Fibroblast of skin of left quadriceps (primary cell): ENCODE measurements at places on chromosomes 13 and 19.

DNA sequence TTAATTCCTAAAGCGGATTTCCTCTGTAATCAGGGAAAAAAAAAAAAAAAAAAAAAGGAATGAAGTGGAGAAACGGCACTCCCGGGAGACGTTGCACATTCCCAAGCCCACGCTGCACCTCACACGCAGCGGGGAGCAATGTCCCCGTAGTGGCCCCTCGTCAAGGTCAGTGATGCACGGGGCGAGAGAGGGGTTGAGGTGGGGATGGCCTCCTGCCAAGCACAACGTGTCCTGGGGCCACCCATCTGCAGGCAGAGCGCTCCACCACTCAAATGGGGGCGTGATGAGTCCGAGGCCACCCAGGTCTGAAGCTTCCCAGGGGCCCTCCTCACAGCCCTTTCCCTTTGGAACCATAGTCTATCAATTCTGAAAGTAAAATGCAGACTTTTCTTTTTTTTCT is 15.1 kb downstream of the PLK5 start:
- no peak for DNase-seq

- no peak for DNase-seq
Observed at GRCh38 chr19:57546513-57546912, 13.2 kb downstream of the ZNF550 start.

GRCh38 chr19:4108767-4109625 is 14.9 kb downstream of the MAP2K2 start:
- no peak for DNase-seq

- no peak for DNase-seq
Observed at GRCh38 chr19:4748589-4748988, 24.9 kb upstream of the DPP9 start.

DNA sequence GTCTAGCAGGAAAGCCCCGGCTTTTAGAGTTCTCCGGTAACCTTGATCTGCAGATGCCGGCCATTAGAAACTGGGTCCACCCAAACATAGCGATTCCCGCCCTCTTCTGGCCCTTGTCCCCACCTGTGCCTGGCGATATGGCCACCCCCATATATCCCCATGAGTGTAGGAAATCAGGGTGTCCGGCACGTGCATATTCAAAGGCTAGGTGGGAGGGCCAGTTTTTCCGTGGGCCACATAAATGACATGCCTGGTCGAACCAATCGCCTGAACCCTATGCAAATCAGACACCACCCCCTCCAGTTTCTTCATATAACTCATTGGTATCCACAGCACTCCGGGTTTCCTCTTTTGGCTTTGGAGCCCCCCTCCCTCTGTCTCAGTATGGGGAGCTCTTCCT is 37.4 kb downstream of the ERICH4 start:
- no peak for DNase-seq

GRCh38 chr19:21559444-21559843 is 54.0 kb downstream of the ZNF429 start:
- no peak for DNase-seq

DNA sequence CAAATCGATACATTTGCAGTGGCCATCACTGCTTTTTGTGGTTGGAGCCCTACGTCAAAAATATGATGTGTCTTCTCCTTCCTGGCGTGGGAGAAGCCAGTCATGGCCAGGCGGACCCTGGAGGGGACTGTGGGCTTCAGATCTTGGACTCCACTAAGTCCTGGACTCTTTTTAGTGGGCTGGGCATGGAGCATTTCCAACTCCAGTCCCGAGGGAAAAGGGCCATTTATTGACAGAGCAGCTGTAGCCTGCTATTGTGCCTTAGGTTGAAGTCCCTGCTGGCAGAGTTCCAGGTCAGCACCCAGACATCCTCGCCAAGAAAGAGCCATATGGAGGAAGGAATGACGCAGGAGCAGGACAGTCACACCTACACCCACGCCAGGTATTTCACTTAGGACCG is 179.2 kb upstream of the ZNF507 start:
- no peak for DNase-seq

- peak; percentile 54 for DNase-seq
Observed at GRCh38 chr13:30338331-30338851, 31.0 kb upstream of the KATNAL1 start.

- peak; percentile 86 for DNase-seq
Observed at GRCh38 chr19:23686621-23687423, at the start of gene ZNF675. TSS of gene ZNF675 (minus strand) at chr19:23687212. CDS start at chr19:23687033, 179 bp downstream.

GRCh38 chr19:31113293-31113692 is 235.9 kb downstream of the TSHZ3 start:
- no peak for DNase-seq
